Naive thymus-derived CD8-positive, alpha-beta T cell (primary cell): ENCODE measurements at places on chromosomes 3 and 15. TPM values are rescaled to one million over a fixed set of nuclear protein-coding genes. Genes with fewer than 3 reads are reported as not detected.

DNA sequence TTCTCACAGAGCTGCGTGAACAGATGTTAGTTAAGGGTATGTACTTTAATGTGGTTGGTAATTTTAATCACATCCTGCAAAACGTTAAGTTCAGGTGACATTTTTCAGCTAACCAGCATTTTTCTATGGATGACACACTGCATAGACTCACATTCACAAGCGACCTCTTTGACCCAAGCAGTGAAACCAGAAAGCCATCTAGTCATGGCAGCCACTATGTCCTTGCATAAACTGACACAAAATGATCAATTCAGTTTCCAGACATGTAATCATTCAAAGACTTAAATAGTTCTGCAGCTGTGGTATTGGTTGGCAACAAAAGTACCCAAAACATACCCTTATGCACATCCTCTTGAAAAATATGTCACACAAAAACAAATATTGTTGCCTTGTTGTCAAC, 7.4 kb upstream of the CAPN7 start:
- H3K27ac ChIP-seq: no peak overlapping the region
- H3K4me3 ChIP-seq: no peak overlapping the region
- H3K36me3 ChIP-seq: no peaks in the 10 kb centered on the region
- no peak for DNase-seq
- H3K4me1 ChIP-seq: peaks cover 2% of the 10 kb centered on the region

GRCh38 chr3:113908133-113908532, 39.7 kb upstream of the ZDHHC23 start:
- no peak overlapping the region for H3K4me3 ChIP-seq
- H3K36me3 ChIP-seq: no peaks in the 10 kb centered on the region
- no peaks in the 10 kb centered on the region for H3K27me3 ChIP-seq

DNA sequence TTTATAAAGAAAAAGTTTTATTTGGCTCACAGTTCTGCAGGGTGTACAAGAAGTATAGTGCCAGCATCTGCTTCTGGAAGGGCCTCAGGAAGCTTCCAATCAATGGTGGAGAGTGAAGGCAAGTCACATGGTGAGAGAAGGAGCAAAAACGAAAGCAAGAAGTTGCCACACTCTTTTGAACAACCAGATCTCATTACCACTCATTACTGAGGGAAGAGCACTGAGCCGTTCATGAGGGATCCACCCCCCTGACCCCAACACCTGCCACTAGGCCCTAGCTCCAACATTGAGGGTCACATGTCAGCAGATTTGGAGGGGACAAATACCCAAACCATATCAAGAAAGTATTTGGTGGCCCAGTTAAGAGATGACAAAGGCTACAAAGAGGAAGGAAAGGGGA, 239.3 kb upstream of the UBE2E1 start:
- no peak overlapping the region for H3K4me3 ChIP-seq
- no peak overlapping the region for H3K27ac ChIP-seq
- H3K36me3 ChIP-seq: peaks cover 8% of the 10 kb centered on the region
- H3K4me1 ChIP-seq: no peaks in the 10 kb centered on the region
- no peaks in the 10 kb centered on the region for H3K27me3 ChIP-seq
- DNase-seq: no peak

GRCh38 chr15:58454950-58455401, 23.2 kb downstream of the LIPC start:
- no peaks in the 10 kb centered on the region for H3K27me3 ChIP-seq
- no peak overlapping the region for H3K4me3 ChIP-seq
- H3K36me3 ChIP-seq: no peaks in the 10 kb centered on the region
- H3K4me1 ChIP-seq: peaks cover 28% of the 10 kb centered on the region
- peak overlapping the region; percentile 2 for H3K27ac ChIP-seq

The TGM4 gene
- not detected for total RNA-seq

The ZNF35 gene
- total RNA-seq: 2.7 TPM
